Fibroblast of skin of right quadriceps (primary cell): ENCODE measurements at places on chromosomes 4 and X.

DNA sequence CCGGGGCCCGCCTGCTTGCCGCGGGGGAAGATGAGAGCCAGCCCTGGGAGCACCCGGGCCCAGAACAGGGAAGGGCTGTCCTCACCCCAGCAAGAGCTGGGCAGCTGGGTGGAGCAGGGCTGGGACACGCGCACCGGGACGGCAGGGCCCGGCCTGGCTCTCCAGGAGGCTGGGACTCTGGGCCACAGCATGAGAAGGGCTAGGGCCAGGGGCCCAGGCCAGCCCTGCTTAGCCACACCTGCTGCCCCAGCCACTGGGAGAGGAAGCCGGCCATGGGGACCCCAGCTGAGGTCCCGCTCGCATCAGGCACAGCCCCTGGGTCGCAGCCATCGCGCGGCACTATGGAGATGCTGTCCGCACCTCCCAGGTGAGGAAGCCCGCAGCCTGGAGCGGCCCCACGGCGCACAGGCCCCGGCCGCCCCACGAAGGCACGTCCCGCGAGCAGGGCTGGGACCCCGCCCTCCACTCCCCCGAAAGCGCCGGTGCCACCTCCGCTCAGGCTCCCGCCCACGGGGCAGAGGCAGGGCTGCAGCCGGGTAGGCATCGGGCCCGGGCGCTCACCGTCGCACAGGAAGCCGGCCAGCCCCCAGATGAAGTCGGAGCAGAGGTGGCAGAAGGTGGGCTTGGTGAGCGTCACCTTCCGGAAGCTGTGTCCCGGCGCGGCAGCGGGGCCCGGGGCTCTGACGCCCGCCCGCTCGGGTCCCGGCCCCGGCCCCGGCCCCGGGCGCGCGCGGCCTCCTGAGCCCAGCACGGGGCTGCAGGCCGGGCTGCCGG is 531 bp downstream of the DGKQ start:
- no peak for DNase-seq

GRCh38 chr4:77783895-77784294 is 35.3 kb downstream of the CNOT6L start:
- DNase-seq, result no peak

DNA sequence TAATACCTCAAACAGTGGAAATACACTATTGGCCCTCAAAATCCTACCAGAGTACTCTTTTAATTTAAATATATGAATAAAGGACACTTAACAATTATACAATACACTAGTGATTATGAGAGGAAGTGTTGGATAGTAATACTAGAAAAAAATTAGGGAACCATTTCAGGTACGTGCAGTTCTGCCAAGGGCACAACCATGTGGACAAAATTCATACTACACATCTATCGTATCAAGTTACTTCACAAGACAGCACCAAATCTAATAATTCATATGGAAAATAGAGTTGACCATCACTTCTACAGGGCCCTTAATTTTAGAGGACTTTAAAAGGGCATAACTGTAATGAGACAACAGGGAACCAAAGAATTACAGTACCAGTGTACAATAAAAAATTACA is 69.2 kb upstream of the ZCCHC13 start:
- DNase-seq, result no peak

GRCh38 chr4:151671541-151672059 is 89.2 kb downstream of the GATB start:
- DNase-seq, result no peak

DNA sequence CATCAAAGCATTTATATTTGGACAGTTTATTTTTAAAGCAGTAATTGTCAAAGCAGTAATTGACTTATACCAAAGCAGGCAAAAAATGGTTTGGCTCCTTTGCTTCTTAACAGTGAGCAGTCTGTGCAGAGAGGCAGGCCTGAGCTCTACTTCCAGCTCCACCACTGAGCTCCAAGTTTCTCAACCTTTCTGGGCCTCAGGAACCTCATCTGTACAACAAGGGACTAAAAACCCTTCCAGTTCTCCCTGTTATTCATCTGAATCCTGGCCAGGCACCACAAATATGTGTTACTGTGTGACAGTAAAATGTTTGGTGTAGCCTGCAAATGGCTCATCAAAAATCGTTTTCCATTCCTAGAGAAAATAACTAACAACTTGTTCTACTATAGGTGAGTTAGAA is 88.7 kb upstream of the TTC29 start:
- DNase-seq, result peak; percentile 37

GRCh38 chr4:106602711-106603110 is 234.1 kb upstream of the GIMD1 start:
- no peak for DNase-seq

DNA sequence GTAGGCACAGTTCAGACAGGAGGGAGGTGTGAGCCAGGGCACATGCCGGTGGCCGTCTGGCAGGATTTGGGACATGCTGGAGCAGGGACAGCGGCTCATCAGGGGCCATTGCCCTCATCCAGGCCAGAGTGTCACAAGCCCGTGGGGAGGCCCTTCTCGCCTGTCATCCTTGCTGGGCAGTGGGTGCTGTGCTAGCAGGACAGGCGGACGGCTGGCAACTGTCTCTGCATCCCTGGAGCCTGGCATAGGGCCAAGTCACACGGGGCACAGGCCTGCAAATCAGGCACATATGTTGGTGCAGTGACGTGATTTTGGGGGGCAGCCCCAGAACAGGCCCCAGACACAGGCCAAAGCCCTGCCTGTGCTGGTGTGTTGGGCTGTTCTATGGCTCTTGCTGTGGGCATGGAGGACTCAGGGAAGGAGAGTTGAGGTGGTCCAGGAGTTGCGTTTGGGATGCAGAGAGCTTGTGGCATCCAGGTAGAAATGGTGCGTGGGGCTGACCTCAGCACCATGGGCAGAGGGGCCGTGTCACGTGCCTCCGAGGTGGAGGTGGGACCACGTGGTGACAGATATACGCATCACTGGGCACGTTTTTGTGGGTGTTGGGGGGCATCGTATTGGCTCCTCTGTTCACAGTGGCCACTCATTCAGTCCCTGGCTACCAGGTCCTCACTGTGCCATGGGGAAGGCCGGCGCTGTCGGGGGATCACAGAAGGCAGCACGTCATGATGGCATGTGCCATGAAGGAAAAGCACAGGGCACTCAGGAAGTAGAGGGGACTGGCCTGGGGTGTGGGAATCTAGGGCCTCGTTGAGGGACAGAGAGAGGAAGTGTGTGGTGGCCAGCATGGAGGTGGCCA is 14.6 kb upstream of the MSANTD1 start:
- DNase-seq, result peak; percentile 10

DNA sequence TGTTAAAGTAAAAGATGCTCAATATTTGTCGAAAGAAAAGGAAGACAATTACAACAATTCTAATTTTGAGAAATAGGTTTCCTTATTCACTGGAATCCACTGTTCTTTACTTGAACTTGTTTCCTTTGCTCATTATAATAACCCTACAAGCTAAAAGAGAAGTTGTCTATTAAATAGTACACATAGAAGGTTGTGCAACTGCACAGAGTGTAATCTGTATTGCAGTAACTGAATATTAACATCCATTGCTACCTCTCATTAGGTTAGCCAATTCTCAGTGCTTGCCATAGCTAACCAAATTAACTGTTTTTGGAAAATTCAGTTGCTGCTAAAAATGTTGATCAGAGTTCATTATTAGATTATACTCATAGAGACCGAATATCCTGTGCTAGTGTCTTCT is 120.0 kb downstream of the PDLIM5 start:
- DNase-seq, result no peak

DNA sequence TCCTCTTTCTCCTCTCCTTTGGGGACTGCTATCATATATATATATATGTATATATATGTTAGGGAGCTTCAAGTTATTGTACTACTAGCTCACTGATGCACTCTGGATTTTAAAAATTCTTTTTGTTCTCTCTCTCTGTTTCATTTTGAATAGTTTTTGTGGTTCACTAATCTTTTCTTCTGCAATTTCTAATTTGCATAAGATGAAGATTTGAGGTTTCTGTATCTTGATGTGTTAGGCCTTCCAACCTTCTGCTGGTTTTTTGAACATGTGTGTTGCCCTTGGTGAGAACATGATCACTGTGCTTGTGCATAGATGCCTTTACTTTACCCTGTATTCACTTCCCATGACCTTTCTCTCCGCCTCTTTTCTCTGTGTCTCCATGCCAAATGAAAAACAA is 7.8 kb upstream of the ZNF718 start:
- DNase-seq, result no peak

DNA sequence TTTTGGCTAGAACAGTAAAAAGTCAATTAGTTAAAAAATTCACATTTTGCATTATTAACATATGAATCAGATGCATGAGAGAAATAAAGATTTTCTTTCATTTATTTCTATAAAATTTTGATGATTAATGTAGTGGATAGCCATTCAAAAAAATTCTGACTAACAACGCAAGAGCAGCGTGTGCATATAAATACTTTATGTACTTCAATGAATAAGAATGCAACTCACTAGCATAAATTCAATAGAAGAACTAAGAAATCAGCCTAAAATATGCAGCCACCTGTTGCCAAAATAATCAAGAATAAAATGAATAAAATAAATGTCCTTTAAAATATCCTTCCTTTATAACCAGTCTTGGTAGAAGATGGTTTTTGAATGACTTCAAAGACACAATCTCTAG is 471.9 kb downstream of the PDGFC start:
- DNase-seq, result no peak

- peak; percentile 89 for DNase-seq
These were observed 935.0 kb upstream of the INTU start for GRCh38 chr4:126697748-126698147.

DNA sequence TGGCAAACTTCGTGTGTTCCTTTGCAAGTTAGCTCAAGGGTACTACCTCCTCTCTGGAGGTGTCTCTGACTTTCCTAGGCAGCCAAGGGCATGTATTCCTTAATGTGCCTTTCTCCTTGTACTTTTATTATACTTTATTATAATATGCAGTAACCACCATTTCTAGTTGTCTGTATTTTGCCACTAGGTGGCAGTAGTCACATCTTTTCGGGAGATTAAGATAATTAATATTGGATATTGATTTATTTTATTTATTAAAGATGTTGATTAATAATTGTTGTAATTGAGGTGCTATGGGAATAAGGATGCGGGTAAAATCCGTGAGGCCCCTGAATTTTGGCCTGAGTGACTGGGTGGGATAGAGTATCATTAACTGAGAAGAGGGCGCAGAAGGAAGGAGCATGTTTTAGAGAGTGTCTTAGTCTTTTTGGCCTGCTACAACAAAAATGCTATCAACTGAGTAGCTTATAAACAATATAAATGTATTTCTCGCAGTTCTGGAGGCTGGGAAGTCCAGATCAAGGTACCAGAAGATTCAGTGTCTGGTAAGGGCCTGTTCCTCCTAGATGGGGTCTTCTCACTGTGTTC is 153.3 kb downstream of the TMEM164 start:
- DNase-seq, result no peak

- DNase-seq, result no peak
These were observed 111.5 kb upstream of the LDB2 start for GRCh38 chr4:17009871-17010367.

GRCh38 chr4:27003642-27004113 is 143.0 kb downstream of the STIM2 start:
- DNase-seq, result peak; percentile 65

- peak; percentile 29 for DNase-seq
These were observed 62.3 kb downstream of the AGTR2 start for GRCh38 chrX:116232833-116233232.

- DNase-seq, result peak; percentile 81
These were observed 5.5 kb upstream of the USP53 start for GRCh38 chr4:119207051-119207450.

GRCh38 chrX:136106920-136107528 is 40.3 kb upstream of the FHL1 start:
- DNase-seq, result no peak

GRCh38 chr4:66465111-66465510 is 794.8 kb upstream of the EPHA5 start:
- peak; percentile 1 for DNase-seq

DNA sequence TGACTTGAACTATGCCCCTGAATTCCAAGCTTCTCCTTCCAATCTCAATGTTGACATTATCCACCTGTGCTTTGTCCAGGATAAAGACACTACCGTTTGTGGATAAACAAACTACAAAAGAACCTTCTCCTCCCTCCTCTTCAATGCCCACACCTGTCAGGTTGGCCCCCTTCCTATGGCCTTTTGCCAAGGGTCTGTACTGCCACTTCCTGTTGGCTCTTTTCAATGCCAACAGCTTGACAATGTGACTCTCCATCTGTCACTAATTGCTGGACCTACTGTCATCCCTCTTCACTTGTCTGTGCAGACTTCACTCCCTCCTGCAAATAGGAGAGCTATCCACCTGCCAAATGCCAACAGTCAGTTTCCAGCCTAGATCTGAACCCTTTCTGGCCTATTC is 35.8 kb upstream of the MID1 start:
- no peak for DNase-seq

GRCh38 chr4:115233600-115233999 is 120.2 kb upstream of the NDST4 start:
- DNase-seq, result no peak

- no peak for DNase-seq
These were observed at the start of gene FGF13 for GRCh38 chrX:138711399-138712347. TSS of gene FGF13 (minus strand) at chrX:138711717. CDS start at chrX:138711003, 714 bp downstream.

GRCh38 chrX:129802863-129803262 is 23.1 kb downstream of the SASH3 start:
- no peak for DNase-seq

- DNase-seq, result no peak
These were observed 49.5 kb downstream of the RPGR start for GRCh38 chrX:38277802-38278201.

- DNase-seq, result no peak
These were observed 51.3 kb downstream of the YIPF6 start for GRCh38 chrX:68550193-68550592.

DNA sequence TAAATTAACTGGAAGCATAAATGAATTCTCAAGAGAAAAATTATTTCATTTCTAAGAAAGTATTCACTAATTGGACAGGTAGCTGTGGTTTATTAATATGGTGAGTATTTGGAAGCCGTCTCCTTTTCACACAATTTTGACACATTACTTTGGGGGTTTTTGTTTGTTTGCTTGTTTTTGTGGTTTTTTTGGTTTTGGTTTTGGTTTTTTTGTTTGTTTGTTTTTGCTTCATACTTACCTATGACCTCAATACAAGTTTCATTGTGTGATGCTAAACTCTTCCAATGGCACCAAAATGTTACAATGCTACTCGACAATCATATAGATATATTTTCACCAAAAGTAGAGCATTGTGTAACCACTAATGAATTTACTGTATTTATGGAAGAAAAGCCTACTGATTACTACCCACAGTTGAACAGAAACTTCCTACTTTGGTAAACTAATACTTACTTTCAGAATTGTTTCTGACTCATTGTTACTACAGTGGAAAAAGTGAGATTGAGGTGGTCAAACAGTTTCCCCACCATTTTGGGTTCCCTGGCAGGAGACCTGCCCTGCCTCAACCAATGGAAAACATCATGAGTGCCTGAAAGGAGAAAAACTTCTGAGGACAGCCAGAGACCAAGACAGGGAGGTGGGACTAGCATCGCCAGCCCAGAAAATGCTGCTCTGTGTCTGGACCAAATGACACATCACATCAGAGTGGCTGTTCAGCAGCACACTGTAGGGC is 443.1 kb downstream of the HNRNPD start:
- no peak for DNase-seq

DNA sequence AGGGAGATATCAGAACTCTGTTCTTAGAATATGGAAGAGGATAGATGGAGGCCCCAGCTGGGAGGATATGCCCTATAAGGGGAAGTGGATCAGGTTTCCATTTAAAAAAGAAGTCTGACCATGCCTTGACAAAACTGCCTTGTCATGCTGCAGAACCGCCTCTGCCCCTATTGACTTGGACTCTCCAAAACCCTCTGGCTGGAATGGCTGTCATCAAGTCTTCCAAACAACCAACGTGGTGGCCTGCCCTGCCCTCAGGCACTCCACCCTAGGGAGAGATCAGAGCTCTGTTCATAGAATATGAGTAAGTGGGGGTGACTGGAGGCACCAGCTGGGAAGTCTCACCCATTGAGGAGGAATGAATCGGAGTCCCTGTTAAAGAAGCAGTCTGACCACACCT is 114.9 kb downstream of the VSIG4 start:
- no peak for DNase-seq
